ENCODE measurements at places on chromosomes 4 and X.

DNA sequence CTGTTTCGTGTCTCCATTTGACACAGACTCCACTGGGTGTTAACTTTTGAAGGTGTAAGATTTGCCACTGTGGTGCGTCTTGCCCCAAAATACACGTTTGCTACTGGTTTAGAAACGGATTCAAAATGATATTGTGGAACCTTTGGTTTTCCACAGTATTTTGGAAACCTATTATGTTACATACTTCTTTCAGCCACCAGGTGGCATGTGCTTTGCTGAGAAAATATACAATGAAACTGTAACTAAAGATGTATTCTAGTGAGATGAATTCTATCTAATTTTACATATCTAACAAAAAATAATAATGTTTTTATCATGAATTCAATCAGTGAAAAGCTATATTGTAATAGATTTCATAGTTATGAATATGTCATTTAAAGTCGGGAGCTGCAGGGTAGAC lies 28.4 kb upstream of the SLITRK4 start:
- DNase-seq = no peak

DNA sequence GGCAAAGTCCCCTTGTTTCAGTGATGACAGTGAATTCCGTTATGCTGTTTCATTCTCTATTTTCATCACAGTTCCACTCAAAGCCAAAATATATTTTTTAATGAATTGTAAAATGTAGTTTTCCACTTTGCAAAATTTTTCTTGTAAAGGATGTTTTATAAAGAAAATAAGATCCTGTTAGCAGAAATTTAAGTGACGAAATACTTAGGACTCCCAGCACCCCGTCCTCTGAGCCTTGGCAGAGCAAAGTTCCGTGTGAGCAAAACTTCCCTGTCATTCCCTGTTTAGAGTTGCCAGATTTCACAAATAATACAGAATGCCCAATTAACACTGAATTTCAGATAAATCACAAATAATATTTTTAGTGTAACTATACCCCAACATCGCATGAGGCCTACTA lies 81.0 kb upstream of the RBPJ start:
- DNase-seq = no peak

DNA sequence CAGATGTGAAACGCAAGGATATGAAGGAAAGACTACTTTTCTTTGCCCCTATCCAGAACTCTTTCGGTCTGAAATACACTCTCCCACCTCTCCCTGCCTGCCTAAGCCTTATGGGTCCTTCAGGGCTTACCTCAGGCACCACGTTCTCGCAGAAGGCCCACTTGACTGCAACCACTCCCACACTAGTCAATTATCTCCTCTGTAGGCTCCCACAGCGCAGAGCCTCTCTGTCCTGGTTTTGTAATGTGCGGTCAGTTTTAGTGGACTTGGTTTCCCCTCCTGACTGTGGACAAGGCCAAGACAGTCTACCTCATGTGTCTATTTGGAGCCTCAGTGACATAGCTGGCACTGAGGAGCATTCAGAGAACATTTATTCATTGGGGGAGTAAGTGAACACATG lies 11.1 kb downstream of the CNGA2 start:
- no peak for DNase-seq

DNA sequence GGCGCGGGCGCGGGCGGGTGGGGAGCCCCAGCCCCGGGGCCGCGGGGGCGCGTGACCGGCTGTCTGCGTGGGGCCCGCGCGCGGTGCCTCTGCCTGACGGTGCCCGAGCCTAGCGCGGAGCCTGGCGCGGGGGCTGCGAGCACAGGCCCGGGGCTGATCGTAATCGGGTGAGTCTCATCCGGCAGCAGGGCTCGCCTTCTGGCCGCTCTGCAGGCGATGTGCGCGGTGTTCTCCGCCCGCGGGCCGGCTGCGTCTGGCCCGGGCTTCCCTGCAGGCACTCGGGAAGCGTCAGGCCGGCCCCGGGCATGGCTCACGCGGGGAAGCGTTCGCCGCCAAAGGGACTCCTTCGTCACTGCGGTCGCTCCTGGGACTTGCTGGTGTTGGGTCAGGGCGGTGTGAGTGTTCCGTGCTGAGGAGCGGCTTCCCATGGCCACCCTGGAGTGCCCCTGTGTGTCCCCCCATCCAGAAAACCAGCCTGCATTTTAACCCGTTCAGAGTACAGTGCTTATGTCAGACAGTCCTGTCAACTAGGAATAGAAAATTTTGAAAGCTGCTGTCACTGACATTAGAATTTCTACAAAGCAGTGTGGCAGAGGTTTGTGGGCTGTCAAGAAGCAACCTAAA lies 40.6 kb downstream of the FAM149A start:
- no peak for DNase-seq

- DNase-seq = no peak
These were observed 173.5 kb downstream of the ASMT start for GRCh38 chrX:1788300-1788911.
